ENCODE measurements at places on chromosomes 16 and 17.

DNA sequence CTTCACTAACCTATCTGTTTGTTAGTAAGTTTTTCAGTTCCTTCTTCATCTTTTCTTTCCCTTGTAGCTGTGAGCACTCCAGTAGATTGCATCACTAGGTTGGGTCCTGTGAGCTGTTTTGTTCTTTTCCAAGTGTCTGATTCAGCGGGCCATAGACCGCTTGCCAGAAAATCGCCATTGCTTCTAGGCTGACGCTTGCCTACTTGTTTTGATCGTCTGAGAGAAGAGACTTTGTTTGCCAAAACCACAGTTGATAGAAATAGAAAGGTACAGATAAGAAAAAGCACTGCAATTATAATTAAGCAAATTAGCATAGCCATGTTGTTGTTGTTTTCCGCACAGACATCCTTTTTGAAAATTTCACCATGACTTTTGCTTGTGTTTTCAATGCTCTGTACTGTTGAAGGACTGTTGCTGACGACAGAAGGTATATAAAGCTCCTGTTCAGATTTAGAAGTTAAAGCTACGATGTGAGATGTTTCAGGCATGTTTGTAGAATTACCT, 3.1 kb downstream of the EVI2A start:
- DNase-seq: no peak

- no peak for DNase-seq
Measured at GRCh38 chr16:9741776-9742175, 440.5 kb downstream of the GRIN2A start.

DNA sequence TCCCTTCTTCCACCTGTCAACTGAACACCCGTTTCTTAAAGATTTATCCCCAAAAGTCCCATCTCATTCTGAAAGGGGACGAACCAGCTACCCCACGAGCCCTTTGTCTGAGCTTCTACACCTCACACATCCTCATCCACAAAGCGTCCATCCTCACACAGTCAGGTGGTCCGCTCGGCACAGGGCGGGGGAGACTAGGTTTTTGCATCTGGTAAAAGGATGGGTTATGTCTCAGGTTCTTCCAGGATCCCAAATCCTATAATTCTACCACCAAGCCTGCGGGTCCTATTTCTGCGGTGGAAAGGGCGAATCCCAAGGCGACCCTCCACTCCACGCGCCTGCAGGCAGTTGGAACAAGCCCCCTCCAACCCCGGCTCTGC, 458 bp downstream of the GFOD2 start:
- DNase-seq: no peak

GRCh38 chr16:15650019-15650697, at the start of gene NDE1:
Gene NDE1 (plus strand): TSS chr16:15650245. CDS start chr16:15664779, 14,534 bp downstream.
- peak; percentile 76 for DNase-seq

GRCh38 chr17:8857919-8858318, 9.6 kb downstream of the PIK3R6 start:
- no peak for DNase-seq
